Pancreas (tissue), 10 donors: ENCODE measurements at places on chromosomes 5 and 9. TPM values are rescaled to one million over a fixed set of nuclear protein-coding genes. Genes with fewer than 3 reads are reported as not detected.

DNA sequence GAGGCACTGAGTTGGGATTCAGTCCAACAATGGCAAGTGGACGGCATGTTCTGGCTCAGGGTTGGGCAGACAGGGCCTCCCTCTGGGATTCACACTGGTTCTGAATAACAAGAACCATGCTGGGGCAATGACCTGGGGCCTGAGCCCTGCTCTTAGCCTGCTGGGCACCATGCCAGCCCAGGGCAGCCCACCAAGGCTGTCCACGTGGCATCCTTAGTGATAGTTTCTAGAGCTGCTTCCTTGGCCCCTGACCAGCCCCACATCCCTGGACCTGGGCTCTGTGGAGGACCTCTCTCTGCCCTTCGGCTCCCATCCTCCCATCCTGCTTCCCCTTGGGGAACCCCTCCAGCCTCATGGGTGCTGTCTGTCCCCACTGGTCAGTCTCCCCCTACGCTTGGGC, 22.3 kb upstream of the OLFM1 start:
- DNase-seq: no peak

Gene DNAH5
- 3.1 TPM for total RNA-seq

GRCh38 chr9:84850830-84851392, 181.4 kb downstream of the NTRK2 start:
- no peak for DNase-seq

Gene C8G
- 1.2 TPM for total RNA-seq

Gene ITK
- total RNA-seq: 1.3 TPM

Gene LIX1
- not detected for total RNA-seq

Gene FOXI1
- 0.09 TPM for total RNA-seq

- DNase-seq: no peak
These were observed 414.5 kb downstream of the MAN2A1 start for GRCh38 chr5:110104060-110104725.

DNA sequence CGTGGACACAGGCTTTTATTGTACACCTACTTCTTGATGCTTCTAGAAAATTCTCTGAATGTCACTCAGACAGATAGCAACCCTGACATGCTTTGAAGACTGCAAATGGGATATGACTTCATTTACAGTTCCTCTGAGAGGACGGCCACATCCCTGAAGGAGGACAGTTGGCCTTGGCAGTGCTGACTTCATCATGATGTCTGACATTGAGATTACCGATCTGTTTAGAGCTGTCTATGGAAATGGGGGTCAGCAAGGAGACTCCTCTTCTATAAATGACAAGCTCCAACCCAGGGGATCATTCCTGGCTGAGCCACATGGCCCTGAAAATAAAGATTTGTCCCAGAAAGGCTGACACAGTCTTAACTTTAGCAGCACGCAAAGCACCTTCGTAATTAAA, 75.8 kb downstream of the NUDT12 start:
- no peak for DNase-seq

DNA sequence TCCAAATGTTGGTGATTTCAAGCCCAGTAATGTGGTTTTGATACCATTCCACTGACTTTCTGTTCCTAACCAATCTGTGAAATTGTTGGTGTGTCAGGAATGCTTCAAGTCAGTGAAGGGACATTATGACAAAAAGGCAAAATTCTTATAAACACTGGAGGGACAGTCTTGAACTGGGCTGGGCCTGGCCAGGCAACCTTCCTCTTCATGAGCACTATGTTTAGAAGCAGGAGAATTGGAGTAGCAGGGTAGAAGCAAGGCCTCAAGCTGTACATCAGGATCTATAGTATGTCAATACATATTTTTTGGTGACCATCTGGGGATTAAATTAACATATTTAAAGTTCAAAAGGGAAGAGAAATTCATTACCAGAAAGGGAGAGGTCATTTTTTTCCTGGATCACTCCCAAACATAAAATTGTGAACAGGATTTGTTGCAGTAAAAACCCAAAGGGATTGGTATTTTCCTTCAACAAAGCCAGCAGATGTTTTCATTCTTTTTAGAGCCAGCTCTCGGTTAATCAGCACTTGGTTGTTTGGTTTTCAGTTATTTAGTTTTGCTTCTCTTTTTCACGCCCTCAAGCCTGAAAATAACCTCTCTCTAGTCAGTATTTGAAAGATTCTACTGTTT, 77.9 kb upstream of the PIK3R1 start:
- no peak for DNase-seq

- no peak for DNase-seq
These were observed 235.7 kb downstream of the PLK2 start for GRCh38 chr5:58224221-58224620.

- DNase-seq: peak; percentile 85
These were observed 7.0 kb downstream of the DIPK1B start for GRCh38 chr9:136719195-136719880.

DNA sequence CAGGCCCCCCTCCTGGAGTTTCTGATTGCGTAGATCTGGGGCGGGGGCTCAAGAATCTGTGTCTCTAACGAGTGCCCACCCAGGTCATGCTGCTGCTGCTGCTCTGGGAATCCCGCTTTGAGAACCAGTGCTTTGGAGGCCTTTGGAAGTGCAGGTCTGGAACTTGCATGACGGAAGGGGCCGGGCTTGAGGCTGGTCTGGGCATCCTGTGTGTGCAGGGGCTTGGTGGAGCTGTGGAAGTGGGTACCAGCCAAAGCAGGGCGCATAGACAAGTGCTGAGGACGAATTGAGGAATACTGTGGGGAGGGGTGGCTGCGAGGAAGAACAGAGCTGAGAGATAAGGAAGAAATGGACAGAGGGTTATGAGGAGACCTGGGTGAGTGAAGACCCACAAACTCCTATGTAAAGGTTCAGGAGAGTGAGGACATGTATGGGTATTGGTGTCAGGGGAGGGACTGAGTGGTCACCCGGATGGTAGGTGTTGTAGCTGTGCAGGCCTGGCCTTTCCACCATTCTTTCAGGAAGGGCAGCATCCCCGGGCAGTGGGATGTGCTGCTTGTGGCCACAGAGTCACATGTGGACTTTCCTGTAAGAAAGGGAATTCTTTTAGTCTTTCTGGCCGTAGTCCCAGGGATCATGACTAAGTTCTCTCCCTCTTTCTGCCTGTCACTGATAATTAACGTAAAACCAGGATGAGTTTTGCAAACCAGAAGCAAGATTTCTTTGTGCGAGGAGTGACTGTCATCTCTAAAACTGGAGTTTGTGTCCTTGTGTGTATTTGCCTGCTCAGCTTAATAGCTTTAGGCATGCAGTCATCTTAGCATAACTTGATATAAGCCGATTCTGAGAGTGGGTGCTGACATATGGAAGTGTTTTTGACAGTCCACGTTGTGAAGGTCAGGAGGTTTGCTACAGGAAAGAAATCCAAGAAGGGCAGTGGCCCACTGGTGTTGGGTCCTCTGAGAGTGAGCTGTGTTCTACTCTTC, 43.3 kb upstream of the TJP2 start:
- no peak for DNase-seq

Gene IFNK
- not detected for total RNA-seq

Gene SH3PXD2B
- 11.1 TPM for total RNA-seq

GRCh38 chr9:91361291-91362050, at the start of gene AUH:
TSS of gene AUH (minus strand) at chr9:91361918. CDS start at chr9:91361889, 29 bp downstream.
- peak; percentile 90 for DNase-seq

DNA sequence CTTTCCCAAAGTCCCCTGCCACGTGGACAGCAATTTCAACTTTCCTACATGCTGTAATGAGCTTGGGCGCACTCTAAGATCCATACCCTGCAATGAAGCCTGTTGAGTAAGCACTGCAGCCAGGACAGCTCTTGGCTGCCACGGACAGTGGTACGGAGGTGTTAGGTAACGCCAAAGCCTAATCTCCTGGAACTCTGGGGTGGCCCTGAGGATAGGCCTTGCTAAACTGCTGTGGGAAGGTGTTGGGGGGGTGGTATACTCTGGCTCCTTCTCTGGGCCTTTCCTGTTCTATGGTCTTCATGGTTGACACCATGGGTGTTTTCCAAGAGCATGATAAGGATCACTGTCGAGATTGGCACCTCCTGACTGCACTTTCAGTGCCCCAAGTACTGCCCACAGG, 66.4 kb upstream of the PITX1 start:
- no peak for DNase-seq

Gene DRD1
- total RNA-seq: not detected

DNA sequence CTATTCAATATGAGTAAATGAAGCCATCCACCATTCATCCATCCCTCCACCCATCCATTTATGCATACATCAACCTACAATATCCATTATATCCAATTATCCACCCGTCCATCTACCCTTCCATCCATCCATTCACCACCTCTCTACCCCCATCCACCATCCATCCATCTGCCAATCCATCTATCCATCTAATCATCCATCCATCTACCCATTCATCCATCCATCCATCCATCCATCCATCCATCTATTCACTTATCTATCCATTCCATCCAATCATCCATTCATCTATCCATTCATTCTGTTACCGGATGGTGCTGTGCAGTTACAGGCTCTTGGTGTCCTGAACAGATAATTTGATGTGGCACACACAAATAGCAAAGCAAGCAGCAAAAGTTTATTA, 10.7 kb downstream of the PAEP start:
- DNase-seq: no peak

- no peak for DNase-seq
These were observed 1825.6 kb upstream of the CDH9 start for GRCh38 chr5:28864006-28864405.

DNA sequence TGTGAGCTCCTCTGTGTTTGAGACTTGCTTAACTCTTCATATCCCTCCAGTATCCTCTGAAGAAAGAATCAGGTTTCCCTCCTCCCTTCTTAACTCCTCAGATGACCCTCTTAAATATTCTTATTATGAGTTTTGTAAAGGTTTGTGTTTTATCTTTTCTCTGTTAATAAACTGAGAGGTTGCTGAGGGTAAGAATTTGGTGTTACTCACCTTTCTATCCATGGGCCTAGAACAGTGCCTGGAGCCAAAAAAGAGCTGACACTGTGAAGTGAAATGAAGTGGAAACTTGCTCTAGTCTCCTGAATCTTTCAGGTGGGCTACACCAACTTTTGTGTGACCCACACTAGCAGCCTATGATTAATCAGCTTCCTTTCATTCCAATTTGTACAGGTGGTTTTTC, 208.4 kb downstream of the CSNK1G3 start:
- DNase-seq: no peak

GRCh38 chr5:92248518-92248917, 865.4 kb upstream of the ARRDC3 start:
- DNase-seq: no peak
